Hepatocyte (in vitro differentiated cells): ENCODE measurements at places on chromosomes 16 and 17. TPM values are rescaled to one million over a fixed set of nuclear protein-coding genes. Genes with fewer than 3 reads are reported as not detected.

GRCh38 chr17:7587420-7588151, 2.3 kb downstream of the SOX15 start:
- H3K4me3 ChIP-seq: no peak overlapping the region
- peaks cover 7% of the 10 kb centered on the region for H3K4me1 ChIP-seq
- no peak for DNase-seq
- H3K36me3 ChIP-seq: no peaks in the 10 kb centered on the region
- H3K27ac ChIP-seq: no peak overlapping the region

GRCh38 chr17:80099291-80100034, 1.9 kb upstream of the GAA start:
- no peak overlapping the region for H3K4me3 ChIP-seq
- H3K4me1 ChIP-seq: peaks cover 7% of the 10 kb centered on the region

GRCh38 chr16:10957771-10958482, 13.6 kb downstream of the CLEC16A start:
- H3K27ac ChIP-seq: no peak overlapping the region
- no peaks in the 10 kb centered on the region for H3K27me3 ChIP-seq
- peaks cover 7% of the 10 kb centered on the region for H3K4me1 ChIP-seq
- no peaks in the 10 kb centered on the region for H3K36me3 ChIP-seq
- no peak for DNase-seq

The OR2C1 gene
- total RNA-seq: not detected in 2 replicates

GRCh38 chr16:53024045-53024444, 28.7 kb downstream of the CHD9NB start:
- DNase-seq: no peak
- no peak overlapping the region for H3K27ac ChIP-seq
- H3K27me3 ChIP-seq: no peaks in the 10 kb centered on the region
- no peak overlapping the region for H3K4me3 ChIP-seq
- no peaks in the 10 kb centered on the region for H3K4me1 ChIP-seq

The NARF gene
- 43.9 and 54.9 TPM in 2 replicates for total RNA-seq

DNA sequence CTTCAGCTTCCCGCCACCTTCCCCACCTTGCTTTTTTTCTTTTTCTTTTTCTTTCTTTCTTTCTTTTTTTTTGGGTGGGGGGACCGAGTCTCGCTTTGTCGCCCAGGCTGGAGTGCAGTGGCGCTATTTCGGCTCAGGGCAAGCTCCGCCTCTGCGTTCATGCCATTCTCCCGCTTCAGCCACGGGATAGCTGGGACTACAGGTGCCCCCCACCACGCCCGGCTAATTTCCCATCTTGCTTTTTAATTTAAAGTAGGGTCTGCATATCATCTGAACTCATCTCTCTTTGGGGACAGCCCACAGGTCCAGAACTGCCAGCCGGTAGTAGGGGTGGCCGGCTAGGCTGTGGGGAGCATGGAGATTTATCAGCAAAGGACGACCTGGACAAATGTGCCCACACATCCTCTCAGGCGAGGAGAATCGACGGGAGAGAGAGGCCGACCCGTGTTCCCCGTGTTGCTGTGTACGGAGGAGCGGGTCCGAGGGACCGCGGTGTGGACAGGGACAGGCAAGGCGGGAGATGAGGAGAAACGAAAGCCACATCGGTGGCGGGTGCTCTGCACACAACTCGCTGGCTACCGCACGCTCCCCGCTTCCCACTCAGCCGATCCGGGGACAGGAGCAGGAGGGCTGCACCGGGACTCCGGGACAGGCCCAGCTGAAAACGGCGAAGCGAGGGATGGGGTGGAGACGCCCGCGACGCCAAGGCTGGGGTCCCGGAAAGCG, 2.4 kb downstream of the MT1M start:
- no peak for DNase-seq
- peaks cover 100% of the 10 kb centered on the region for H3K27me3 ChIP-seq
- H3K4me3 ChIP-seq: no peak overlapping the region
- H3K27ac ChIP-seq: no peak overlapping the region

DNA sequence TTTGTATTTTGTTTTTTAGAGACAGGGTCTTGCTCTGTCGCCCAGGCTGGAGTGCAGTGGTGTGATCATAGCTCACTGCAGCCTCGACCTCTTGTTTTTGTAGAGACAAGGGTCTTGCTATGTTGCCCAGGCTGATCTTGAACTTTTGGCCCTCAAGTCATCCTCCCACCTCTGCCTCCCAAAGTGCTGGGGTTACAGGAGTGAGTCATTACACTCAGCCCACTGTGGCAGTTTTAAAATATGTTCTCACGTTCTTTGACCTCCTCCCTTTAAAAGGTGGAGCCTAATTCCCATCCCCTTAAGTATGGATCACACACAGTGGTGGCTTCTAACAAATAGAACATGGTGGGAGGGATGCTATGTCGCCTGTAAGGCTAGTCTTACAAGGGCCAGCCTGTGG, 67.7 kb downstream of the ZDHHC7 start:
- no peak for DNase-seq
- H3K27ac ChIP-seq: no peak overlapping the region
- peaks cover 14% of the 10 kb centered on the region for H3K4me1 ChIP-seq
- no peaks in the 10 kb centered on the region for H3K27me3 ChIP-seq

The CCNF gene
- 4.7 TPM in 2 replicates for total RNA-seq

DNA sequence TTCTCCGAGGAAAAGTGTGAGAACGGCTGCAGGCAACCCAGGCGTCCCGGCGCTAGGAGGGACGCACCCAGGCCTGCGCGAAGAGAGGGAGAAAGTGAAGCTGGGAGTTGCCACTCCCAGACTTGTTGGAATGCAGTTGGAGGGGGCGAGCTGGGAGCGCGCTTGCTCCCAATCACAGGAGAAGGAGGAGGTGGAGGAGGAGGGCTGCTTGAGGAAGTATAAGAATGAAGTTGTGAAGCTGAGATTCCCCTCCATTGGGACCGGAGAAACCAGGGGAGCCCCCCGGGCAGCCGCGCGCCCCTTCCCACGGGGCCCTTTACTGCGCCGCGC, at the start of gene ERBB2:
Gene ERBB2 (plus strand): TSS at position 247 of the 330 bp plus-strand sequence. CDS start 175 bp downstream, outside the sequence.
- no peaks in the 10 kb centered on the region for H3K36me3 ChIP-seq
- H3K27ac ChIP-seq: peak within 1 kb of the TSS; percentile 98
- peaks cover 55% of the 10 kb centered on the region for H3K4me1 ChIP-seq

DNA sequence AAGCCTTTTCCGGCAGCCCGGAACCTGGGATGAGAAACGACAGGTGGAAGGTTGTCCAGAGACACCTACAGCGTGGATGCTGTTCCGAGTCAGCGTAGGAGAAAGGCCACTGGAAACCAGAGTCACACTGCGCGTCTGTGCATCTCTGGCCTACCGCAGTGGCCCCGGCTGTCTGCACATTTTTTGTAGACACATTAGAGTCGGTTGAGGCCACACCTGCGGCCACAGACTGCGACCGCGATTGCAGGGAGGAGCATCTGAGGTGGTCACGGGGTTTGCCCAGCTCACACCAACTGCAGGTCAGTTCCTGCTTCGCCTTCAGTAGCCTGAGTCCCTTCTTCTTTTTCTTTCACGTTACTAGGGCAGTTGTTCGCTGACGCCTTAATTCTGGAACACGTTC, 52.4 kb downstream of the WDR45B start:
- H3K36me3 ChIP-seq: no peaks in the 10 kb centered on the region
- no peaks in the 10 kb centered on the region for H3K27me3 ChIP-seq
- no peak overlapping the region for H3K27ac ChIP-seq
- peaks cover 28% of the 10 kb centered on the region for H3K4me1 ChIP-seq
- H3K4me3 ChIP-seq: no peak overlapping the region

The HOXB3 gene
- total RNA-seq: 1.8 and 5.9 TPM in 2 replicates

- DNase-seq: no peak
- H3K4me3 ChIP-seq: no peak overlapping the region
- no peaks in the 10 kb centered on the region for H3K27me3 ChIP-seq
- no peak overlapping the region for H3K27ac ChIP-seq
- H3K36me3 ChIP-seq: no peaks in the 10 kb centered on the region
- no peaks in the 10 kb centered on the region for H3K4me1 ChIP-seq
Measured at GRCh38 chr17:31130286-31131224, 35.8 kb downstream of the NF1 start.

The NAA38 gene
- total RNA-seq: 49.2 and 66.0 TPM in 2 replicates

The BOLA2 gene
- total RNA-seq: 9.7 and 14.0 TPM in 2 replicates

GRCh38 chr17:27217631-27218030, 76.3 kb upstream of the WSB1 start:
- H3K4me3 ChIP-seq: no peak overlapping the region
- H3K27ac ChIP-seq: no peak overlapping the region
- DNase-seq: no peak
- H3K27me3 ChIP-seq: no peaks in the 10 kb centered on the region
- no peaks in the 10 kb centered on the region for H3K4me1 ChIP-seq
- no peaks in the 10 kb centered on the region for H3K36me3 ChIP-seq

- no peak overlapping the region for H3K4me3 ChIP-seq
- H3K36me3 ChIP-seq: no peaks in the 10 kb centered on the region
- DNase-seq: peak; percentile 95
- H3K27ac ChIP-seq: peak overlapping the region; percentile 82
Measured at GRCh38 chr16:2023092-2024031, 3.3 kb upstream of the NHERF2 start.

GRCh38 chr17:69428252-69428980, 13.9 kb downstream of the MAP2K6 start:
- H3K4me3 ChIP-seq: no peak overlapping the region
- H3K27ac ChIP-seq: no peak overlapping the region
- no peaks in the 10 kb centered on the region for H3K27me3 ChIP-seq
- DNase-seq: no peak
- no peaks in the 10 kb centered on the region for H3K4me1 ChIP-seq

The UNC13D gene
- 2.2 and 4.3 TPM in 2 replicates for total RNA-seq

The DNAAF1 gene
- total RNA-seq: 0.13 and 0.16 TPM in 2 replicates

The OTOA gene
- 0.07 TPM in 1 of 2 replicates, not detected in the other for total RNA-seq

GRCh38 chr16:58472266-58472665, 27.7 kb upstream of the NDRG4 start:
- no peak overlapping the region for H3K4me3 ChIP-seq
- DNase-seq: no peak
- no peaks in the 10 kb centered on the region for H3K4me1 ChIP-seq
- H3K27ac ChIP-seq: no peak overlapping the region
- H3K36me3 ChIP-seq: no peaks in the 10 kb centered on the region

The ITGB3 gene
- total RNA-seq: 1.4 TPM in 2 replicates

DNA sequence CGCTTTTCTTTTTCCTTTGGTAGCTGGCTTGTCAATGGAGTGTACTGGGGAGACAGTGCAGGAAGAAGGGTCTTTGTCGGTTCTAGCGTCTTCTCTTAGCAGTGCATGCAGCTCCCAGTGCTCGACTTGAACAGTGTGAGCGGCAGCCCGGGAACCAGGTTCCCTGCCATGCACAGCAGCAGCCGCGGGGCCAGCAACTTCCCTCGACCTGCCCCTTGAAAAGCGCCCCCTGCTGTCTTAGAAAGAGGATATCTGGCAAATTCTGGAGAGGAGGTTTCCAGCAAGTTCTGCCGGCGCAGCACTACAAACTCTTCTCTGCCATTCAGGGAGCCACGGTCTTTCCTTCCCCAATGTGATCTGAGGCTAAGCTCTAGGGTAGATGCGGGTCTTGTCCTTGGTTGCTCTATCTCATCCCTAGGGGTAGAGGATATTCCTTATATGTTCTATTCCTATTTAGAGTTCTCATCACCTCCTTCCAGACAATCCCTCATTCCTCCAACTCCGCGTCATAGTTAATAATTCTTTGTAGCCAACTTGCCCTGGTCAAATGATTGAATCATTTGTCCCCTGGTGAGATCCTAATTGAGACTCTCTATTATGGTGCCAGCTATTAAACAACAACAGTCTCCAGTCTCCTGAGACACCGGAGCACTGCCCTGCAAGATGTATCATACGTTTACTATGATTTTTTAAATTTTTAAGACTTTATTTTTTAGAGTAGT, 451.3 kb downstream of the PMP22 start:
- no peaks in the 10 kb centered on the region for H3K36me3 ChIP-seq
- DNase-seq: peak; percentile 49
- no peaks in the 10 kb centered on the region for H3K27me3 ChIP-seq
- H3K4me1 ChIP-seq: no peaks in the 10 kb centered on the region

DNA sequence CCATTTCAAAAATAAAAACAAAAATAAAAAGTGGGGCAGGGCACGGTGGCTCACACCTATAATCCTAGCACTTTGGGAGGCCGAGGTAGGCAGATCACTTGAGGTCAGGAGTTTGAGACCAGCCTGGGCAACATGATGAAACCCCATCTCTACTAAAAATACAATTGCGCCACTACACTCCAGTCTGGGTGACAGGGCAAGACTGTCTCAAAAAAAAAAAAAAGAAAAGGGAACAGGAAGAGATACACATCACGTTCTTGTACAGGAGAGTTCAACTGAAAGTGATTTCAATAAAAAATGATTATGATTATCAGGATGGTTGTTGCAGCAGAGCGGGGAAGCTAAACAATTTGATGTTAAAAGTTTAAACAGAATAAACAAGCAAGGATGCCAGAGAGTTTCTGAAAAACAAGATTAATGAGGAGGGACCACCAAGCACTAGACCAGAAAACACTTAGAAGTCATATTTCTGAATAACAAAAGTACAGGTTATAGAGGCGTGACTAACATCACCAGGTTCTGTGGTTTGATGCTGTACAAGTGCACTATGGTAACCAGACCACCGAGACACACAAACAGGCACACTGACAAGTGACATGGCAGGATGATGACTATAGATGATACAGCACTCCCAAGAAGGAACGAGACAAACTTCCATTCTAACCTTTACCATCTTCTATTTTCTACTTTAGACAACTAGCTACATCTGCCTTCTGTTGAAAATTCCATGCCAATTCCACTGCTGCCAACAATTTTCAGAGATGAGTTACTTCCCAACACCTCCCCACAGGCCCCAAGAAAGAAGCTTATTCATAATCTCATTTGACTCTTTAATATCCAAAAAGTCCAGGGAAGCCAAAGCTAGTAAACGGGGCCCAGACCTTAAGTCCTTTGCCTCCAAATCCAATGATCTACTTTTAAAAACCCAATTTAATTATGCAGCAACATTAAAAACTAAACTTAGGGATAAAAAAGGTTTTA, 11.8 kb downstream of the DNAJA2 start:
- no peaks in the 10 kb centered on the region for H3K4me1 ChIP-seq
- H3K27me3 ChIP-seq: no peaks in the 10 kb centered on the region
- no peak for DNase-seq
- H3K4me3 ChIP-seq: no peak overlapping the region

- peak overlapping the region; percentile 56 for H3K27ac ChIP-seq
- peaks cover 3% of the 10 kb centered on the region for H3K4me1 ChIP-seq
- H3K4me3 ChIP-seq: no peak overlapping the region
- no peaks in the 10 kb centered on the region for H3K36me3 ChIP-seq
- DNase-seq: peak; percentile 85
Measured at GRCh38 chr16:3945751-3946603, 65.5 kb upstream of the CREBBP start.

The NOD2 gene
- 0.12 and 0.13 TPM in 2 replicates for total RNA-seq

DNA sequence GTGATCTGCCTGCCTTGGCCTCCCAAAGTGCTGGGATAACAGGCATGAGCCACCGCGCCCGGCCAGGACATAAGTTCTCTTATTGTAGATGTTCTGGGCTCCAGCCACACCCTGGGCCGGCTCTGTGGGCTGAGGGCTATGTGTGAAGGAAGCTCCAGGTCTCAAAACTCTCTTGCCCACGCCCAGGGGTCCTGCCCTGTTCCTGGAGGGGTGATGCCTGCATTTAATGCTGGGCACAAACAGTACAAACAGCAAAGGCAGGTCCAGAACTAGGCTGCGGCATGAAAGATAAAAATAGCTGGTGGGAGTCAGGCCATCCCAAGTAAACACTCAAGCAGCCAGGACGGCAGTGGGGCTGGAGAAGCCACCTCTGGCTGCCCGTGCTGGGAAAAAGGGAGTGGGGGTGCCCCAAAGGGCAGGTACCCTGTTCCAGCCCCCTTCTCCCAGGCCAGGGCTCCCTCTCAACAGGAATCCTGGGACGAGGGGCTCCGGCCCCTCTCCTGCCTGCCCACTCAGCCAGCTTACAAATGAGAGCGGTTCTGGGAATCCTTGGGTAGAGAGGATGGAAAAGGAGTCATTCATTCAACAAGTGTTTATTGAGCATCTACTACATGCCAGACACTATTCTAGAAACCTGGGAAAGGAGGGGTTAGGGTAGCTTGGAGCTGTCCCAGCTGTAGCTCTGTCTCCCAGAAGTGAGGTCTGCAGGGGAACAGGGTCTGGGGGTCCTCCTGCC, 4.6 kb downstream of the TRIM47 start:
- no peaks in the 10 kb centered on the region for H3K36me3 ChIP-seq
- no peak overlapping the region for H3K4me3 ChIP-seq
- peaks cover 22% of the 10 kb centered on the region for H3K4me1 ChIP-seq
- DNase-seq: no peak
